ENCODE measurements at places on chromosomes 3 and 15. TPM values are rescaled to one million over a fixed set of nuclear protein-coding genes. Genes with fewer than 3 reads are reported as not detected.

SLC12A8 gene
- 12.5 TPM for total RNA-seq

ZNF280D gene
- 94.8 TPM for total RNA-seq

DNA sequence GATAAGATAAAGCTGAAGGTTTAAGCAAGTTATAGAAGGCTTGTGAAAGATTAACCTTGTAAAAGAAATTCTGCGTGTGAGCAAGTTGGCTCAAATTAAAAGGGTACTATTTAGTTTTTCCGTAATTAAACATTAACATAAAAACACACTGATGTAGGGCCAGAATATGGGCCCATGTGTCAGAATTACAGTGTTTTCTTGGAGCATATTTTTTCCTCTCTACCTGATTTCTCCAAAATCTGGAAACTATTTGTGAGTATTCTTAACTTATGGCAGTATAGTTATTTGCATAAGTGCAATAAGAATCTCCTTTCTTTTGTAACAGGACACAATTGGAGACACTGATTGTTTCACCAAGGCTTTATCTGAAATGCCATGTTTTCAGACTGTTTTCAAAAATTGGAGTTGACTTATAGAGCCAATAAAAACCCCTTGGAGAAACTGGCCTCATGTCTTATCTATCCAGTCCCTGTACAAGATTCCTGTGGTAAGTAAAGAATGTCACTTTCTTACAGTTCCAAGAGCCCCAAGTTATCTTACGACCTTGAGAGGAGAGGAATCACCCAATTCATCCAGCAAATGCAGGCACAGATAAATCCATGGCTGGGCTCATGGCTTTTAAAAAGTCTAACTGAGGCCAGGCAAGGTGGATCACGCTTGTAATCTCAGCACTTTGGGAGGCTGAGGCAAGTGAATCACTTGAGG lies 47.8 kb upstream of the P2RY1 start:
- no peaks in the 10 kb centered on the region for H3K36me3 ChIP-seq
- H3K27ac ChIP-seq = no peak overlapping the region
- no peaks in the 10 kb centered on the region for H3K27me3 ChIP-seq
- no peaks in the 10 kb centered on the region for H3K4me1 ChIP-seq
- no peak for DNase-seq

GRCh38 chr15:60345598-60345997 lies 52.2 kb downstream of the ANXA2 start:
- H3K4me3 ChIP-seq = no peak overlapping the region
- no peak for DNase-seq
- no peaks in the 10 kb centered on the region for H3K27me3 ChIP-seq
- H3K27ac ChIP-seq = no peak overlapping the region

GRCh38 chr3:84209474-84209873 lies 749.3 kb upstream of the CADM2 start:
- no peaks in the 10 kb centered on the region for H3K27me3 ChIP-seq
- no peak overlapping the region for H3K27ac ChIP-seq
- no peak overlapping the region for H3K4me3 ChIP-seq
- H3K36me3 ChIP-seq = no peaks in the 10 kb centered on the region

ADGRG7 gene
- not detected for total RNA-seq

DNA sequence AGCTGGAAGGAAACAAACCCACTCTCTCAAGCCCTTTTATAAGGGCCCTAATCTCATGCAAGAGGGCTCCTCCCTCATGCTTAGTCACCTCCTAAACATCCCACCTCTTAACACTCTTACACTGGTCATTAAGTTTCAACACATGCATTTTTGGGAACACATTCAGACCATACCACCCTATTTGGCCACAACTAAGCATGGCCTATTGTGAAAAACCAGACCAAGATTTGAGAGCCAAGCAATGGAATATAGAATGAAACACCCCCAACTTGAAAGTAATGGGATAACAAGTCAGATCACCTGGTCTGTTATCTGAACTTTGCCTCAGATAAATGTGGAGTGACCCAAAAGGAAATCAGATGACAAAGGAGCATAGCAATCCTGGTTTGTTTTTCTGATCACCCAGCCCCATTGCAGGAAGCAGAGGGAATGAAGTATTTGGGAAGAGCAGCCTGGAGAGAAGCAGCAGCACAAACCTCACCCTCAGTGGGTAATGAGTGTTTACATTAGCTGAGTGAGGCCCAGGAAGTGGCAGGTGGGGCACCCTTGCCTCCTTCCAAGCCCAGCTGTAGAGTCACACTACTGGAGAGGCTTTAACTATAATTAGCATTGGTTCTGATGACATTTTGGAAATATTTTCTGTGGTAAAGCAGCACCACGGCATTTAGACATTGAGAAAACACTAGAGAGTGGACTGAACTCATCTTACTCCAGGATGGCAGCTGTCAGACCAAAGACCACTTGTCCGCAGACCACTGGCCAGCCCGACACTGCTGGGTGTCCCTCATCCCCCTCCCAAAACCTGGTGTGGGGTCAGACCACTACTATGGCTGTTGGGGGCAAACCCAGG lies 48.8 kb upstream of the PRTG start:
- H3K27ac ChIP-seq = no peak overlapping the region
- no peak for DNase-seq
- H3K36me3 ChIP-seq = no peaks in the 10 kb centered on the region

PARP15 gene
- 5.4 TPM for total RNA-seq

DNA sequence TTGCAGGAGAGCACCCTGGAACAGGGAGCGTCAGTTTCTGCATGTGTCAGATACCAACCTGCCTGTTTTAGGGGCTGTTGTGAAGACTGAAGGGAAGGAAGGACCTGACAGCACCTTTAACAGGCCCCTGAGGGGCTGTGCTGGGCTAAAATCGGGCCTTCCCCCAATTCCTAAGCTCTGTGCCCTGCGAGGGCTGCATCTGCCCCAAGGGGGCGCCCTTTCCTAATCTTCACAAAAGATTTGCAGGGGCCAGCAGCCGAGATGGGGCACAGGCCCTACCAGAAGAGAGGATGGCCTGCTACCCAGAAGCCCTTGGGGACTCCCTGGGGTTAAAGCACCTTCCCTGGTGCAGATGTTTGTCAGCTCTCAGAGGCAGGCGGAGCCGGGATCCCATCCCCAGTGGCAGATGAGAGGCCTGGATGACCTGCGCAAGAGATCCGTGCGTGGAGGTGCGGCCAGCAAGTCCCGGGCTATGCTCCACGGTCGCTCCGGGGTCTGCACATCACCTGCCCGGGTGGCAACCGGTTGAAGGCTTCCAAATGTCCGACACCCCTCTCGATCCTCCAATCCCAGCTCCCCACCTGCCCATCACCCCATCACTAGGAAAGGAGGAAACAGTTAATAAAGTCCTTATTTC lies 53.6 kb downstream of the RHCG start:
- H3K4me3 ChIP-seq = no peak overlapping the region
- no peak overlapping the region for H3K27ac ChIP-seq
- H3K36me3 ChIP-seq = no peaks in the 10 kb centered on the region
- H3K4me1 ChIP-seq = no peaks in the 10 kb centered on the region

DNA sequence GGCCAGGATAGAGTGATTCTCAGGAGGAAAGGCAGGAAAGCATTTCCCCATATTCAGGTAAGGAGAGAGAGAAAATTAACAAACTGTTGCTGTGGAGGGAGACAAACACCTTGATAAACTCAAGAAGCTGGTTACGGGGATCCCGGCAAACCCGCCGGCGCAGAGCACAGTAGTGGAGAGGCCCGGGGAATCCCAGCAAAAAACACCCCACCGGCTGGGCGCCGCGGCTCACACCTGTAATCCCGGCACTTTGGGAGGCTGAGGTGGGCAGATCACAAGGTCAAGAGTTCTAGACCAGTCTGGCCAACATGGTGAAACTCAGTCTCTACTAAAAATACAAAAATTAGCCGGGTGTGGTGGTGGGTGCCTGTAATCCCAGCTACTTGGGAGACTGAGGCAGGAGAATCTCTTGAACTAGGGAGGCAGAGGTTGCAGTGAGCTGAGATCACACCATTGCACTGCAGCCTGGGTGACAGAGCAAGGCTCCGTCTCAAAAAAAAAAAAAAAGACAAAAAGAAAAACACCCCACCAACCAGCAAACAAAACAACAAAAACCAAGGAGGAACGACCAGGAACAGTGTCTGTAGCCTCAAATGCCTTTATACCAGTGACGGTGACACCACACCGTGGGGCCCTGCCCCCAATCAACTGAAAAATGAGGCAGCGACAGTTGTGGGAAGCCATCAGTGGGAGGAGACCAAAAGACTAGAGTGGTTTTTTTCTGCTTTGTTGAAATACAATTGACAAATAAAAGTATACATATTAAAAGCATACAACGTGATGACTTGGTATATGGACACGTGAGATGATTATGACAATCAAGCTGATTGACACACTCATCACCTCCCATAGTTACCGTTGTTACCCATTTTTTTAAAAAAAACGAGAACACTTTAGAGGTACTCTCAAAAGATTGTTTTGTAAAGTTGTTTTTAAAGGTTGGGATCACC lies 40.2 kb upstream of the IDH2 start:
- DNase-seq = no peak
- no peaks in the 10 kb centered on the region for H3K27me3 ChIP-seq
- no peaks in the 10 kb centered on the region for H3K36me3 ChIP-seq
- no peak overlapping the region for H3K27ac ChIP-seq
- no peak overlapping the region for H3K4me3 ChIP-seq

DNA sequence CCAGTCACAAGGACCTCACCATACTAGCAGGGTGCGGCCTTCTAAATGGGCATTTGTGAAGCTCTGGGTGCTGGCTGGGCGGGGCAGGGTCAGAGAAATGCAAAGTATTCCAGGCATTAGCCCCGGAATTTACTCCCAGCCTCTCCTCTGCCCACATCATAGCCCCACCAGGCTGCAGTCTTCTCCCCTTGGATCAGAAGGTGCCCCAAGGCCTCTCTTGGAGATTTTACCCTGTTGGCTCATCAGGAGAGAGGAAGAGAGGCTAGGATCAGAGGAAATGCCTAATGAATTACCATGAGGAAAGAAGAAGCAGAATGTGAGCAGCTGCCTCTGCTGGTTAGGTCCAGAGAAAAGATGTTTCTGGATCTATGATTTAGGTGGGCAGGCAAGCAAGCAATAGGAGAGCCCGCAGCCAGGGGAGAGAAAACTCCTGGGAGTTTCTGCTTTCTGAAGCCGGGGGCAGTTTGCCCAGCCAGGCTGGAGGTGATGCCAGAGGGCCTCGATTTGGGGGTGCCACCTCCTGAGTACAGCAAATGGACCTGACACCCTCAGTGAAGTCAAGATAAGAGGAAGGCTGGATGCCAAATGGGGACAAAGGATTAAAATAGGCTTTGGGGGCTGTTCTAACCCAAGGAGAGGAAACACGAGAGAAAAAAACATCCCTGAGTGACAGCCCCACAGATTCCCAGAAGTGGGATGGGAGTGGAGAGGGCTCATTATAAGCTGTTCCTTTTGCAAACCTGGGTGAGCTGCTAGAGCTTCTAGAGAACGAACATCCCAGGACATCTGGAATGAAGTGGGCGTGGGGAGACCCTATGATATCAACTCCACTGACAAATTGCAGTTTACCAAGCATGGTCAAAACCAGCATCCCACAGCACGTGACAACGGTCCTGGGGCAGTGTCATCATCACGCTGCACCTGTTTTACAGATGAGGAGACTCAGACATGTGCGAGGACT lies 65.4 kb downstream of the BDH1 start:
- DNase-seq = no peak
- H3K4me1 ChIP-seq = peaks cover 4% of the 10 kb centered on the region
- H3K36me3 ChIP-seq = no peaks in the 10 kb centered on the region
- H3K27me3 ChIP-seq = no peaks in the 10 kb centered on the region

TYRO3 gene
- 36.8 TPM for total RNA-seq

DNA sequence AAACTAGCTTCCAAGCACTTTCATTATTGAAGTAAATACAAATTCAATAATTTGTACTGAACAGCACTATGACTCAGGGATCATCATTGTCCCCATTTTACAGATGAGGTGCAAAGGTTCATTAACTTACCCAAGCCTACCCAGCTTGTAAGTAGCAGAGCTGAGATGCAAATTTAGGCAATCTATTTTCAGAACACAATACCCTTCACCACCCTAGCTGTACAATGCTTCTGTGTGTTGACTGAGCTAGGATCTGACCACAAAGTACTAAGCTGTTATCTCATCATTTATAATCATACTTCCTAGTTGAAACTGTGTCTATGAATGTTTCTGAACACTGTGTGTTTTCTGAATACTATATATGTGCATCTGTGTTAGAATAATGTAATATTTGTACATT lies 3.2 kb upstream of the ILDR1 start:
- no peaks in the 10 kb centered on the region for H3K4me1 ChIP-seq
- no peak overlapping the region for H3K4me3 ChIP-seq
- no peak for DNase-seq
- no peak overlapping the region for H3K27ac ChIP-seq
- H3K27me3 ChIP-seq = no peaks in the 10 kb centered on the region

GRCh38 chr15:98720031-98720430 lies 71.7 kb downstream of the IGF1R start:
- peaks cover 5% of the 10 kb centered on the region for H3K4me1 ChIP-seq
- peak overlapping the region; percentile 71 for H3K27ac ChIP-seq
- H3K27me3 ChIP-seq = no peaks in the 10 kb centered on the region
- no peak overlapping the region for H3K4me3 ChIP-seq
- DNase-seq = no peak

- no peaks in the 10 kb centered on the region for H3K4me1 ChIP-seq
- peak overlapping the region; percentile 80 for H3K27ac ChIP-seq
- no peaks in the 10 kb centered on the region for H3K36me3 ChIP-seq
- H3K4me3 ChIP-seq = no peak overlapping the region
- DNase-seq = no peak
- H3K27me3 ChIP-seq = no peaks in the 10 kb centered on the region
Observed at GRCh38 chr15:64070106-64070505, 23.5 kb downstream of the CIAO2A start.

GRCh38 chr3:123749711-123750110 lies 134.4 kb downstream of the MYLK start:
- no peaks in the 10 kb centered on the region for H3K36me3 ChIP-seq
- no peaks in the 10 kb centered on the region for H3K4me1 ChIP-seq
- no peak overlapping the region for H3K27ac ChIP-seq

DNA sequence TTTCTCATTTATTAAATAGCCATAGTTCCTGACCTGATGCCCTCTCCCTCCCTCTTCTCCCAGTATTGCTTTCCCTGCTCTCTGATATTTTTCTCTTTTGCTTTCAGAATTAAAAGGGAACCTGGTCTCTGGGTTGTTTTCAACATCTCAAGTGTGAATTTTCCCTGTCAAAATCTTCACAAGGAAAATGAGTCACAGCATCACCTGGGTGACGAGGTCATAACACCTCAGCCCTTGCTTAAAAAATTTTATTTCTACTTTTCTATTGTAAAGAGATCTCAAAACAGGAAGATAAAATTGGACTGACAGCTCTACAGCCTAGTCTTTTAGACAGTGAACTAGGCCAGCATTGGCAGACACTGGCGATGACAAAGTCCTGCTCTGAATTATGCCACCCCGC lies 40.1 kb downstream of the GAP43 start:
- H3K27ac ChIP-seq = no peak overlapping the region
- H3K4me3 ChIP-seq = no peak overlapping the region
- no peaks in the 10 kb centered on the region for H3K4me1 ChIP-seq
- no peak for DNase-seq
- H3K27me3 ChIP-seq = no peaks in the 10 kb centered on the region

GREM1 gene
- total RNA-seq = 2.5 TPM

DNA sequence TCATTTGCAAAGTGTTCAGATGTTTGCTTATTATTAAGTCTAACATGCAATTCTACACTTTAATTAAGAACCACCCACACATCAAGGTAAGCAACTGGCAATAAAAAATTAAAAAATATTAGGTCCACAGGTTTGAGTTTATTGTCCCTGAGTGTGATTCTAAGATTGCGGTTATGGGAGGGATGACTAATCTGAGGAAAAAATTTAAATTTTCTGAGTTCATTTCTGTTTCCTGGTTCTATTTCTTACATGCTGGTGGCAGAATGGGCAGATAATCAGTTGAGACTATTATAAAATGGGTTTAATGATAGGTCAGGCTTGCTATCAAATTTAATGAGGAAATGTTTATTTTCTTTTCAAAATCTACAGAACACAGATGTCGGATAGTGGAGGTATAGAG lies 105.9 kb downstream of the TP63 start:
- DNase-seq = no peak
- H3K4me3 ChIP-seq = no peak overlapping the region
- no peak overlapping the region for H3K27ac ChIP-seq
- H3K27me3 ChIP-seq = no peaks in the 10 kb centered on the region

All from breast epithelium (tissue), 4 donors.